ENCODE measurements at places on chromosomes 7 and 10. TPM values are rescaled to one million over a fixed set of nuclear protein-coding genes. Genes with fewer than 3 reads are reported as not detected.

The NDUFB8 gene
- total RNA-seq = 82.7 TPM

The PTPRN2 gene
- total RNA-seq = 0.91 TPM

The FAM180A gene
- not detected for total RNA-seq

The LRRC18 gene
- not detected for total RNA-seq

The CYP2W1 gene
- not detected for total RNA-seq

The LYZL2 gene
- not detected for total RNA-seq

The CHST12 gene
- total RNA-seq = 3.2 TPM

The GIMAP8 gene
- 3.6 TPM for total RNA-seq

The DKK1 gene
- 240 TPM for total RNA-seq

The CALHM1 gene
- not detected for total RNA-seq

The PNLIPRP3 gene
- total RNA-seq = 150 TPM

The BLNK gene
- total RNA-seq = 5.8 TPM

The FANK1 gene
- 1.1 TPM for total RNA-seq

The FAM25A gene
- not detected for total RNA-seq

The SH3PXD2A gene
- 72.2 TPM for total RNA-seq

The IKZF1 gene
- total RNA-seq = not detected

The MRLN gene
- not detected for total RNA-seq

The SUN3 gene
- not detected for total RNA-seq

The HTR5A gene
- total RNA-seq = not detected

The DDC gene
- total RNA-seq = not detected

The NUPR2 gene
- total RNA-seq = not detected

The PLPP4 gene
- total RNA-seq = 10.3 TPM

The ZNF804B gene
- not detected for total RNA-seq

All from mammary epithelial cell (primary cell).